ENCODE measurements at places on chromosomes 12 and 14. TPM values are rescaled to one million over a fixed set of nuclear protein-coding genes. Genes with fewer than 3 reads are reported as not detected.

The DAO gene
- not detected for total RNA-seq

The DPPA3 gene
- not detected for total RNA-seq

The SMARCC2 gene
- 113 TPM for total RNA-seq

The CLEC7A gene
- total RNA-seq = 27.7 TPM

The SLC25A21 gene
- not detected for total RNA-seq

The RAPGEF3 gene
- 79.4 TPM for total RNA-seq

The NFATC4 gene
- total RNA-seq = 41.3 TPM

The ACVRL1 gene
- 85.2 TPM for total RNA-seq

The TAS2R43 gene
- not detected for total RNA-seq

The NKX2-1 gene
- not detected for total RNA-seq

The FOXG1 gene
- total RNA-seq = not detected

The ARHGDIB gene
- 136 TPM for total RNA-seq

The SMIM41 gene
- total RNA-seq = 0.45 TPM

The CCDC60 gene
- not detected for total RNA-seq

The HOXC12 gene
- not detected for total RNA-seq

The BBOF1 gene
- 3.1 TPM for total RNA-seq

The LAG3 gene
- 1.3 TPM for total RNA-seq

The RASSF9 gene
- 1.5 TPM for total RNA-seq

The RNASE1 gene
- total RNA-seq = 641 TPM

The DPY19L2 gene
- total RNA-seq = 6.2 TPM

All from mesenteric fat pad (tissue), 1 donor.